HL-60 (cell line): ENCODE measurements at places on chromosomes 4 and X.

- no peak for DNase-seq
These were observed 177.8 kb upstream of the HAND2 start for GRCh38 chr4:173707658-173708419.

DNA sequence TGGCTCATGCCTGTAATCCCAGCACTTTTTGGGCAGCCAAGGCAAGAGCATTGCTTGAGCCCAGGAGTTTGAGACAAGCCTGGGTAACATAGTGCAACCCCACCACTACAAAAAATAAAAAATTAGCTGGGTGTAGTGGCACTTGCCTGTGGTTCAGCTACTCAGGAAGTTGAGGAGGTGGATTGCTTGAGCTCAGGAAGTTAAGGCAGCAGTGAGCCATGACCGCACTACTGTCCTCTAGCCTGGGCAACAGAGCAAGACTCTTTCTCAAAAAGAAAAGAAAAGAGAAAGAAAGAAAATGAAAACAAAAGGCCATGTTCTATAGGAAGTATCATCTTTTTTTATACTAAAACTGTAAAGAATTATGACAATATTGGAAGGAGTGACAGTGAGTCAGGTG is 38.5 kb downstream of the NEK1 start:
- DNase-seq, result no peak

GRCh38 chr4:108215055-108215454 is 46.3 kb upstream of the LEF1 start:
- DNase-seq, result no peak

- no peak for DNase-seq
These were observed 139.6 kb downstream of the DCLK2 start for GRCh38 chr4:150217808-150218207.

DNA sequence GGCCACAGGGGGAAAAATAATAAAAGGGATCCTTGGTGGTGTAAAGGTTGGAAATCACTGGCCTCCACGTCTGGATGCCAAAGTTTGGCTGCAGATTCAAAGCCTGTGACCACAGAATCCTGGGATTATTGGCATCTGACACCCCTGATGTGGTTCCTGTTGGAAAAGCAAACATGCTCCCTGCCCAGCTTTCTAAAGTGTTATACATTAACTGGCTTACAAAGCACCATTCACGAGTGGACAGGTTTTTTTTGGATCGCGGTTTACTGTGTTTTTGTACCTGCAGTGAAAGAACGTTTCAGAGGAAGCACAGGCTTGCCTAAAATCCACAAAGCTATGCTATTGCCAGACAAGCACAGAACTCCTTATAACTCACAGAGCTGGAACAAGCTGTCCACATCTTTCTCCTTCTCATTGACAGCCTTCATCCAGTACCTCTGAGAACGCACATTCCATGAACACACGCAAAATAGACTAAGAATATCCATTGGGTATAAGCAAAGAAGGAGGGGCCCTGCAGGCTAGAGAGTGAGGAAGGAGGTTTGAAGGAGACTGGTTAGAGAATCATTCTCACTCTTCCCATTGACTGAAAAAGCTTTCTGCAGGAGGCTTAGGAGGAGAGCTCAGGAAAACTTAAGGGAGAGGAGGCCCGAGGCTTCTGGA is 14.5 kb upstream of the CAPN6 start:
- DNase-seq, result no peak

DNA sequence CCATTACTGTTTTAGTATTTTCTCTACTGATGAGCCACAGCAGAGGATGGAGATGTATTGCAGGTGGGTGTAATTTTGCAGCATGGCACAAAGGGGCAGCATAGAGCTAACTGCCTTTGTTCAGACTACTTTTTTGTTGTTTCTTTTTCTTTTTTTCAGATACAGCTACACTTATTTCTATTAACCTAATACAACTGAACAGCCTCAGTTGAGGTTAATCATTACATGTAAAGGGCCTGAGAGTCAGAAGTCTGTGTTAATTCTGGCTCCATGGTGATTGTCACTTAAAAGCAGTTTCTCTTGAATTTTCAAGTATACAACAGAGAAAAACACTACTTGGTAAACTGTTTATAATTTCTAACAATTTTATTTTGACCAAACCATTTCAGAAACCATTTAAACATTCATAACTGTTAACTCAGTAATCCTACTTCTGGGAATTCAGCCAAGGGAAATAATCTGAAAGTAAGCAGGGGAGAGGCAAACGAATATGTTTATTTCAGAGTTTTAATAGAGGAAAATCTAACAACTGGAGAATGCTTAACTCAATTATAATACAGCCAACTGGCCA is 13.9 kb upstream of the PPEF2 start:
- DNase-seq, result no peak

DNA sequence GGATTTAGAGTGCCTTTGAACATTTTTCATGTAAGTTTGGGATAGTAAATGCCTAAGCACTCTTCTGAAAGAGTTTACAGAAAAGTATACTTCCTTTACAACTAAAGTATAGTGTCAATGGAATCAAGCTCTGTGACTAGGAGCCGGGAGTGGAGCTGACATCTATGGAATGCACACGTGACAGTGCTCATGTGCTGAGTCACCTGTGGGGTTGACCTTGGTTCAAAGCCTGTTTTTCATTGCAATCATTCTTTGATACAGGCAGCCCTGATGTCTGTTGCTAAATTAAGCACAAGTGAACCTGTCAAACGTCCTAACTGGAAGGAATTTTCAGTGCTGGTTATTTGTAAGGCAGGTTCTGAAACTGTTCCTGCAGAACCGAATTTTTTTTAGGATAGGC is 82.5 kb downstream of the GPAT3 start:
- DNase-seq, result no peak

- no peak for DNase-seq
These were observed 57.0 kb upstream of the RAP1GDS1 start for GRCh38 chr4:98204236-98204553.

GRCh38 chrX:111318901-111319300 is 48.6 kb upstream of the CAPN6 start:
- no peak for DNase-seq

DNA sequence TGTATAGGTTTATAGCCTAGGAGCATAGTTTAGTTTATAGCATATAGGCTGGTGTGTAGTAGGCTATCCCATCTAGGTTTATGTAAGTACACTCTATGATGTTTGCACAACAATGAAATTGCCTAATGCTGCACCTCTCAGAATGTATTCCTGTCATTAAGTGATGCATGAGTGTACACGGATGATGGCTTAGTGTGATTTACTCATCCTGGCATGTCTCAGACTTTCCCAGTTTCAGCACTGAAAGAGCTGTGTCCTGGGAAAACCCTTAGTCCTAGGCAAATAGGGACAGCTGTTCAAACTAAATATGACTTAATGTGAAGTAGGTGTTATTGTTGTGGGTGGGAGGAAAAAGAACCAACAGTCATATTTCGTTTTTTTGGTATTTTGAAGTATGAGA is 264.9 kb upstream of the MAGEB18 start:
- DNase-seq, result no peak

DNA sequence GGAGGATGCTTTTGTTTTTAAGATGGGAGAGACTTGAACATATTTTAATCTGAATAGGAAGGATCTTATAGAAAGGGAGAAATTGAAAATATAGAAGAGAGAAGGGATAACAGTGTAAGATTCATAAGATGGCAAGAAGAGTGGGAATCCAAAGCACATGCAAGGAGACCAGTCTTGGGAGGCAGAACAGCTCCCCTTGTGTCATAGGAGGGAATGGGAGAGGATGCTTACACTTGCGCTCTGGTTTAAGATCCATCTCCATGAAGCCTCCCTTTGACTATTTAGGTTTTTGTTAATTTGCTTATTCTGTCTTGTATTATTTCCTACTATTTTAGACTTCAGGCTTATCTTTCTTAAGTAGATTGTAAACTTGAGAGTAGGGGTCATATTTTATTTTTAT is 42.7 kb downstream of the KIF4A start:
- DNase-seq, result no peak
